NCI-H1092 (cell line): ENCODE measurements at places on chromosomes 2 and 18.

- DNase-seq, result no peak
These were observed 81.7 kb upstream of the TAF1B start for GRCh38 chr2:9761577-9761976.

DNA sequence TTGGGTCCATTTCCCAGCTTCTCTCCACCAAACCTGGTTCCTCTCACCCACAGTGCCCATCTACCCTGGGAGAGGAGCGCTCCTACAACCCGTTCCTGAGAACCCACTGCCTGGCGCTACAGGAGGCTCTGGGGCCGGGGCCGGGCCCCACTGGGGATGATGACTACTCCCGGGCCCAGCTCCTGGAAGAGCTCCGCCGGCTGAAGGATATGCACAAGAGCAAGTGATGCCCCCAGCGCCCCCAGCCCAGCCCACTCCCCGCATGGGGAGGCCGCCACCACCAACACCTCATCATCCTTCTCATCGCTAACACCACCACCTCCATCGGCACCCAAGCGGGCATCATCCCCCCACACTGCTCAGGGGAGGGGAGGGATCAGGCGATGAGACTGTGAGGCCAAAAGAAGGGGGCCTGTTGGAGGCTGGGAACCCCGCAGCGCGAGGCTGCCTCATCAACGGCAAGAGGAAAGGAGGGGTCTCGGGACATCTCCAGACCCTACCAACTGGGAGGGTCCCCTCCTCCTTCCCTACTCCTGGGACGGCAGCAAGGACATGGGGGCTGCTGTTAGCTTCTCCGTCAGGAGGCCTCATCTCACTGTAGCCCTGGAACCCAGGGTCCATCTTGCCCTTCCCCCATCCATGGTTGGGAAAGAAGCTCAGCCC is 11.8 kb upstream of the CATIP start:
- DNase-seq, result no peak

DNA sequence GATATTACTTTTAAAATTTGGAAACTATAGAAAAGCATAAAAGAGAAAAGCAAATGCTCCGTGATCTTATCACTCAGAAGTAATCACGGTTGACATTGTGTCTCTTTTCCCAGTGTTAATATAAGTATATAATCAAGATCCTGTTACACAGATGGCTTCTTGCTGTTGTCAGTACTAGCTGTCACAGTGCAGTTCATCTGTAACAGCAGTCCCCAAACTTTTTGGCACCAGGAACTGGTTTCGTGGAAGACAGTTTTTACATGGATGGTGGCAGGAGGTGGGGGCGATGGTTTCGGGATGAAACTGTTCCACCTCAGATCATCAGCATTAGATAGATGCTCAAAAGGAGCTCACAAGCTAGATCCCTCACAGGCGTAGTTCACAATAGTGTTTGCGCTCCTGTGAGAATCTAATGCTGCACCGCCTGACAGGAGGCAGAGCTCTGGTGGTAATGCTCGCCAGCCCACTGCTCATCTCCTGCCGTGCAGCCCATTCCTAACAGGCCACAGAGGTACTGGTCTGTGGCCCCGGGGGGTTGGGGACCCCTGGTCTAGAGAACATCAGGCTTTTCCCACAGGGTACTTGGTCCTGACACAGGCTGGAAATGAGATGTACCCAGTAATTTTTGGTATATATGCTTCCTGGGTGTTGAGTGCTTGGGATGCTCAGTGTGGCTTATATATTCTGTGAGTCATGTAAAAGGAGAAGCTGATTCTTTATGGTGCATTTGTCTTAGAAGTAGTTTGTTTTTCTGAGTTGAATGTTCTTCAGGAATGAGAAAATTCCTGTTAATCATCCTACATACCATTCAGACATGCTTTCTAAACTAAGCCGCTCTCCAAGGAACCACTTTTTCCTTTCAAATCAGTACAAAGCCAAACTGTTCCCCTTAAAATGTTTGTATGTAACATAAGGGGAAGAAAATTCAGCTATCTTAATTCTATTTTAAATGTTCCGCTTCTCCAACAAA is 121.8 kb downstream of the NCK2 start:
- DNase-seq, result no peak

DNA sequence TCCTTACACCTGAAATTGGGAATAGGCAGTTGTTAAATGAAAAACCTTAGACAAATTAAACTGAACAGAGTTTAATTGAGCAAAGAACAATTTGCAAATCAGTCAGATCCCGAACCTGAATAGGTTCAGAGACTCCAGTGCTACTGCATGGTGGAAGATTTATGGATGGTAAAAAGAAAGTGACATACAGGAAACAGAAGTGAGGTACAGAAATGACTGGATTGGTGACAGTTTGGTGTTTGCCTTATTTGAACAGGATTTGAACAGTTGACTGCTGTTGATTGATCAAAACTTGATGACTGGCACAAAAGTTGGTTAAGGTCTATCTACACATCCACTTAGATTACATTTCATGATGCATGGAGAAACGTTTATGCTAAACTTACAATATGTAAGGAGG is 248.8 kb downstream of the HNMT start:
- DNase-seq, result no peak

GRCh38 chr2:85429213-85429923 is 10.9 kb downstream of the SH2D6 start:
- no peak for DNase-seq

GRCh38 chr2:148342086-148342485 is 302.5 kb upstream of the EPC2 start:
- DNase-seq, result no peak

- no peak for DNase-seq
These were observed 212.2 kb downstream of the CAMKMT start for GRCh38 chr2:44573996-44574395.

DNA sequence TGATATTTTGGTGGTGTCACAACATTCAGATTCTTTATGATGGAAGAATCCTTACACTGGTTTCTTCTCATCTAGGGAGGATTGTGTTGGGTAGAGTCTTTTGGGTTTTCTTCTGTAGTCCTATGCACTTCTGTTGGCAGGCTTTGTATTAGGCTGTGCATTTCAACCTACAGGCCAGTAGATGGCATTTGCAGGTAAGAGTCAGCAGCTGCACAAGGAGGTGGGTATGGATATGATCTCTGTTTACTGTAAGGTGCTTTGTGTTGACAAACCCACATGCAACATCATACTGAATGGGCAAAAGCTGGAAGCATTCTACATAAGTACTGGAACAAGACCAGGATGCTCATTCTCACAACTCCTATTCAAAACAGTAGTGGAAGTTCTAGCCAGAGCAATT is 656.8 kb downstream of the METTL4 start:
- no peak for DNase-seq

- no peak for DNase-seq
These were observed 592.3 kb upstream of the ID2 start for GRCh38 chr2:8089596-8089995.

DNA sequence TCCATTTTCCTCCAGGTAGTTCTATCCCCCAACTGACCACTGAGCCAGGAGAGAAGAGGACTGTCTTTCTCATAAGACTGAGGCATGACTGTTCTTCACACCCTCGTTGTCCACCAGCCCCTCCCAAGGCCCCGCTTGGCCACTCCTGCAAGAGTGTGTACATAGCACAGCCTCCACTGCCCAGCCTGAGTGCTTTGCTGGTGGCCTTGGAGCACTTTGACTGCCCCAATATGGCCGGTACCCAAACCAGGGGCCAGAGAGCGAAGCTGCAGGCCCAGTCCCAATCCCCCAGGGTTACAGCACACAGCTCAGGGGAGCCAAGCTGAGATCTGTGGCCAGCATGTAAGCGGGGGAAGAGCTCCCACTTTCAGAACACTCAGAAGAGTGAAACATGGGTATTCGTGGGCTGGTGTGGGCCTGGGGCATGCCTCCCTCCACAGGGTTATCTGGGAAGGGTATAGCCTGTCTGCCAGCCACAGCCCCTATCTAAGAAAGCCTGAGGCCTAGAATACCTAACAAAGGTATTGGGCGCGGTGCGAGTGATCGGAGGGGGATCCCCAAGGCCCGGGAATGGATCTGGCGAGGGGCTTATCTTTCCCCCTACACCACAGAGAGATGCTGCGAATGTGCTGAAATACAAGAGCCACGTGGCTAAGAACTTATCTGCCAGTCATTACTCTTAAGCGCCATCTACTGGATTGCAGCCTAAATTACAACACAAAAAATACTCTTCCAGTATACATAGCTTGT is 163.8 kb downstream of the WDPCP start:
- DNase-seq, result no peak

DNA sequence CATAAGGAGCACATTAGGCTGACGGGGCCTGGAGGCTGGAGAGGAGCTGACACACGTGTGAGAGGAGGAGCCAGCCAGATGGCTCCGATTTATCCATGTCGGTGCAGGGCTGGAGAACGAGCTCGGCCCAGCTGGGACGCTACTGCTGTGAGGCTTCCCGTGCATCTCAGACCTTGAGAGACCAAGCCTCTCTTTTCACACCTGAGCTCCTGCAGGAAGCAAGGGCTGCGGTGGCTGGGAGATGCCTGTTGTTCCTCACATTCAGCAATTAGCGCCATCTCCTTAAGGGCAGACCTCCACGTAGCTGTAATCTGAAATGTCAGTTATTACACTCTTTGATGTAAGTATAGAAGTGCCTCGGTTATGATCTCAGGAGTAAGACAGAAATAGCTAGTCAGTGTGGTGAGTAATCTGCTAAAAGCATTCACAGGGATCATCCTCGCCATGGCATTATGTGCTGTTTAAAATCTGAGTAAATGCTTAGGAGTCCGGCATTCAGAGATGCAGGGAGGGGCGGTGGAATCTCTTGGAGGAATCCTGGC is 107.9 kb downstream of the PRKCE start:
- DNase-seq, result no peak

GRCh38 chr2:48870503-48870902 is 115.0 kb upstream of the LHCGR start:
- DNase-seq, result no peak

- DNase-seq, result no peak
These were observed 80.9 kb downstream of the SMC6 start for GRCh38 chr2:17672583-17673317.

- DNase-seq, result no peak
These were observed 61.4 kb downstream of the KCTD18 start for GRCh38 chr2:200448455-200448854.

DNA sequence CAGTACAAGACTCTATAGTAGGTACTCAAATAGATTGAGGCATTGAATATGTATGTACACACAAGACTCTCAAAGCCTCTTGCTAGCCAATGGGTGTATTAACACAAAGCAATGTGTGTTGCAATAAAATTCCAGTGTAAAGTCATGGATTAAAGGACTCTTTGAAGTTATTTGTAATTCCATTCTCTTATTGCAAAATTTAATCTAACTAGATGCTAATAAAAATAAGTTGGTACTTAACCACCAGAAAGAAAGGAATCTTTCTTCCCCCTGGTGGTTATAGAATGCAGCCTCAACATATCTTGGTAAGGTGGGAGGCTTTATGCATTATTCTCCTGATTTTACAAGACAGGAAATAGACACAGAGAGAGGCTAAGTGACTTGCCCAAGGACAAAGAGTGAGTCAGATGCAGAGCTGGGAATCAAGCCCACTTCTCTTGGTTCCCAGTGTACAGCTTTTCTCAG is 18.0 kb downstream of the LRP1B start:
- no peak for DNase-seq

DNA sequence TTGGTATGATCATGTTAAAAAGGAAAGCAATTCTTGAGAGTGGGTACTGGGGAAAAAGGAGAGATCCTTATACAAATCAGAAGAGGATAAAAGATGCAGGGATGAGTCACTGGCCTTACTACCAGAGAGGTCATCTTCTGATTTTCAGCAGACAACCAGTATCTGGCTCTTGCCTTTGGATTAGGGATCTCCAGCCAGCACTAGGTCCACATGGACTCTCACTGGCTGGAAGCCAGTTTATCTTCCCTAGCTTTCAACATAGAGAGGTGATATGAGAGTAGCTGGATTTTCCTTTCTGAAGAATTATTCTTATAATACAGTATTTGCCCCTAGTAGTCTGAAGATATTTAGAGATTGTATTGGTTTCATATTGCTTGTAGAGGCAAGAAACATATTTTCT is 30.2 kb downstream of the CERKL start:
- no peak for DNase-seq

DNA sequence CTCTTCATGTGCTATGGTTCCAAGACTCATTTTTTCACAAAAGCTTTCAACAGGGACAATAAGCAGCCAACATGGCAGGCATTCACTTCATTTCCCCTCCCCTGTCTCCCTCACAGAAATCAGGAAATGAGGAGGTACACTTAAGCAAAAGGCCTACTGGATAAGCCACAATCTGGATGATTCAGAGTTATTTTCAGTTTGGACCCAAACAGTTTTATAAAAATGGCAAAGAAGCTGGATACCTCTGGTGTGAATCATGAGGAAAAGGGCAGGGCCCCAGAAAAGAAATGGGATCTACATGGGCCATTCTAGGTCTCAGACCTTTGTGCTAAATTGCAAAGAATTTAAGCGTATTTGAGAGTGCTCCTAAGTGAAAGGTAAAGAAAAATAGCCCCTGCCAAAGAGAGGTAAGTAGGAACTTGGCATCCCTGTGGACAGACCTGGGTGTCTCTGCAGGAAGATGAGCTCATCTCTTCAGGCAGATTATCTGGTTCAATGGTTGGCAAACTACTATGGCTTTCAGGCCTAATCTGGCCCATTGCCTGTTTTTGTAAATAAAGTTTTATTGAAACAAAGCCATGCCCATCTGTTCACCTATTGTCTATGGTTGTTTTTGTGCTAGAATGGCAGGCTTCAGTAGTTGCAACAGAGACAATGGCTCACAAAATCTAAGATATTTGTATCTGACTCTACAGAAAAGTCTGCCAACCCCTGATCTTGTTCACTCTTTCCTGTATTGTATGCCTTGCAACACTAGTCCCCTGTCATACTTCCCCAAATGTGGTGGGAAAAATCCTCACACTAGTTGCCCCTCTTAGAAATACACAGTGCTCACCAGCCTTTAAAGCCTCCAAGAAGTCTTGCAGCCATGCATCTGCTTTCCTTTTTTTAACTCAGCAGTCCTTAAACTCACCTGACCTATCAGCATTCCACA is 315.0 kb downstream of the ALK start:
- DNase-seq, result no peak

DNA sequence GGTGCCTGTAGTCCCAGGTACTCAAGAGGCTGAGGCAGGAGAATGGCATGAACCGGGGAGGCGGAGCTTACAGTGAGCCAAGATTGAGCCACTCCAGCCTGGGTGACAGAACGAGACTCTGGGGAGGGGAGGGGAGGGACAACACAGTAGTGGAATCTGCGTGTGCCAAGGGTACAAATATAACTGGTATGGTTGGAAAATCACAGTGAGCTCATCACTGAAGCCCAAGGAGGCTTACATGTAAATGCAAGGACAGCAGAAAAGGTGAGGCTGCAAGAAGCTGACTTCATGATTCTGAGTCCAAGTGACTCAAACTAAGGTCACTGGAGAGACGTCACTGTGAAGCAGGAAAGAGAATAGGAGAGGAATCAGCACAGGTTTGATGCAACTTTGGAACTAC is 9.2 kb downstream of the SEPTIN10 start:
- DNase-seq, result no peak

DNA sequence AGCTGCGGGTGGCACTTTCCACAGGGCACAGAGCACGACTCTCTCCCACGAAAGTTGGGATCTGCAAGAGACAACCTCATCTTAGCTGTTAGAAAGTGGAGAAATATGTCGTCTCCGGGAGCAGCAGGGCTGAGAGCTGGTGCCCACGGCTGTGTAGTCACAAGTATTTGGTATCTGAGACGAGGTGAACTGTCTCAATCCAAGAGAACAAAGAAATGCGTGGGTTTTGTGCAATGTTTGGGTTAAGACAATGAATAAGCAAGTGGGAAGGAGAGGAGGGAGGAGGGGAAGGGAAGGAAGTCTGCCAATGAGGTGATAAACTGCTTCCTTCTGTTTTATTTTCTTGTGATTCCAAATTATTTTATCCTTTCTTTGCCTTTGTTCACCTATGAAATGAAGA is 18.0 kb downstream of the DYTN start:
- no peak for DNase-seq

GRCh38 chr2:33602201-33602830 is 3.2 kb upstream of the FAM98A start:
- no peak for DNase-seq
